CD4-positive, alpha-beta T cell treated with Interleukin-15 for 1 hour (primary cell): ENCODE measurements at places on chromosomes 1 and 21.

DNA sequence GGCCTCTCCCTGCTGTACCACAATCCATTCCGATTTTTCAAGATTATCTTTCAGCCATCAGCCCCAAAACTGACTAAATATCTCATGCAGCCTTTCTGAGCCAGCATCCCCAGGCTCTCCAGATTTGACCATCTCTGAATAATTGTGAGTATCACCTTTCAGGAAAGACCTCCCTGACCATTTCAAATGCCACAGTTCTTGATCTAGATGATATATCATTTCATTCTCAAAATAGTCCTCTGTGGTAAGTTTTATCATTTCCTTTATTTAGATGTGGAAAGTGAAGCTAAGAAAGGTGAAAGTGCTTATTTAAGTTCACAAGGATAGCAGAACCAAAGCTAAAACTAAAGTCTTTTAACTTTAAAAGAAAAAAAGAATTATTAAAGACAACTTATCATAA lies 244.0 kb downstream of the PLPP3 start:
- no peak for DNase-seq

DNA sequence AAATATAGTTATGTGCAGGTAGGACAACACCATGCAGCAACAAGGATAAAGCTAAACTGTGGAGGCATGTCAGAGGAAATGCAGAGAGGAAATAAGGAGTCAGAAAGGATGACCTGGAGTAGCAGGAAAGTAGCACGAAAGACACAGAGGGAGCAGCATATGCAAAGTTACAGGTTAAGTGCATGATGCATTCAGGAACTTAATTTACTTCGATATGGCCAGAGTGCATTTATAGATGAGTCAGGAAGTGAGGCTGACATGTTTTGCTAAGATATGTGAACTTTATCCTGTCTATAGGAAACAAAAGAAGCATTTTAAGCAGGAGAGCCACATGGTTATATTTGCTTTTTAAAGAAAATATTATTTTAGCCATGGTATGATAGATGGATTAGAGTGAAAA lies 15.4 kb upstream of the MUTYH start:
- DNase-seq = no peak

GRCh38 chr1:195236991-195237889 lies 1371.0 kb downstream of the KCNT2 start:
- DNase-seq = no peak

- no peak for DNase-seq
These were observed 285.7 kb upstream of the PKN2 start for GRCh38 chr1:88398338-88398737.

- no peak for DNase-seq
These were observed 2.7 kb downstream of the HUNK start for GRCh38 chr21:31875496-31876015.

DNA sequence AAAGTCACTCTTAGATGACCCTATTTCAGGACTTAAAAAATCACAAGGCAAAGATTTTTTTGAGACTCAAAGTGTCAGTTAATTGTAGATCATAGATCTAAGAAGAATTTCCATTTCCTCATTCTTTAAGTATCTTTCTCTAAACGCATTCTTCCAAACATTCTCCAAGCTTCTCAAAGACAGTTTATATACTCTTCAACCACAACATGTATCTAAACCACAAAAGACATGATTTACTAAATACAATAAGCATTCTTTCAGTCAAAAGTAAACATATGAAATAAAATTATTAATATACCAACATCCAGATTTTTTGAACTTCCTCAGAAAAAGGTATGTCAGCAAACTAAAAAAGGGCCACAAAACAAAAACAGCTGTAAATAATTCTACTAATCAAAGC lies 24.4 kb downstream of the RC3H1 start:
- no peak for DNase-seq

DNA sequence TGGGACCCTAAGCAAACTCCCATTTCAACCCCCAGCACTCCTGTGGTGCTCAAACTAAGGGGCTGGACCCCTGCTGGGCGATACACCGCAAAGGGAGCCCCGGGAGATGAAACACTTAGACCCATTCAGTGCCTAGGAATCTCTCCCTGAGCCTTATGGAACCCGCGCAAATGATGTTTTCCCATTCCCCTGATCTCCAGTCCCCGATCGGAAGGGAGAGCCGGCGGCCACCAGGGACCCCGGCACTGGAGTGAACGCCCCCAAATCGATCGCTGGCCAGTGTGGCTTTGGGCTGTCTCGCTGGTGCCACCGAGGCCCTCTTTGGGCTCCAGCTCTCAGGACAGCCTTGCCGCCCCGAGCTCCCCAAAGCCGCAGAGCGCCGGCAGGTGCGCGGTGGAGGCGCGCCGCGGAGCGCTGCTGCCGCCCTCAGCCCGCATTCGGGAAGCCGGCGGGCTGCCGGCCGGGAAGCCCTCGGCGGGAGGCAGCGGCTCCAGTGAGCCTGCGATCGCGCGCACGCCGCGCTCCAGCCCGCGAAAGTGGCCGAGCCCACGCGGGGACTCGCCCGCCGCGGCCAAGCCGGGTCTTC lies 1.1 kb downstream of the PLXNA2 start:
- no peak for DNase-seq

DNA sequence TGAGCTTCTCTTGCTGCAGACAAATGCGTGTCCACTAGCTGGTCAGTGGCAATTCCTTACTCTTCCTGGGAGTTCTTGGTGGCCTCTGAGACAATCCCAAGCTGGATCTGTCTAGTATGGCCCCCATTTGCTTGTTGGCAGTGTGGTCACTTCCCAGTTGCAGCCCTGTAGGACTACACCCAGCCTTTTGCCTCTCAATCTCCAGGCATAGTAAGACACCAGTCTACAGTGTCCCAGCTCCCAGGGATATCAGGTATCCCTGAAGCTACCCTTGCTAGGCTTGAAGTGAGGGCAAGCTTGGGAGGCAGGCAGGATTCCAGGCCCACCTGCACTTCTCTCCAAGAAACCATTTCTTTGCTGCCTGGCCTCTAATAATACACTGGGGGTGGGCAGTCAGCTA lies 316.6 kb downstream of the RYR2 start:
- DNase-seq = no peak

GRCh38 chr1:173113015-173113741 lies 62.4 kb upstream of the TNFSF18 start:
- no peak for DNase-seq

DNA sequence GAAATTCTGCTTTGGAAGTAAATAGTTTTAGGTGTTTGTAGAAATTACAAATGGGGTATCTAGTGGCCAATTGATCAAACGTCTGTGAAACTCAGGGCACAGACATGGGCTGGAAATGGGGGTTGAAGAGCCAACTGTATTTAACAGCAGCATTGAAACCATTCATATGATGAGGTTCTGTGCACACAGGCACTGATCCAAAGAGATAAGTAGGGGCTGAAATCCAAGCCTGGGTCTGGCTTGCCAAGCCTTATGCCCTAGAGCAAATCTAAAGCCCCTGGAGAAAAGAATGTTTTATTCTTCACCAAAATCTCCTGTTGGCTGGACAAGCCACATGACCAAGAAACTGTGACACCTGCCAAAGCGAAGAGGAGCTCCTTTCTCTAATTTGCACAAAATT lies 67.6 kb upstream of the ST6GALNAC5 start:
- DNase-seq = no peak

DNA sequence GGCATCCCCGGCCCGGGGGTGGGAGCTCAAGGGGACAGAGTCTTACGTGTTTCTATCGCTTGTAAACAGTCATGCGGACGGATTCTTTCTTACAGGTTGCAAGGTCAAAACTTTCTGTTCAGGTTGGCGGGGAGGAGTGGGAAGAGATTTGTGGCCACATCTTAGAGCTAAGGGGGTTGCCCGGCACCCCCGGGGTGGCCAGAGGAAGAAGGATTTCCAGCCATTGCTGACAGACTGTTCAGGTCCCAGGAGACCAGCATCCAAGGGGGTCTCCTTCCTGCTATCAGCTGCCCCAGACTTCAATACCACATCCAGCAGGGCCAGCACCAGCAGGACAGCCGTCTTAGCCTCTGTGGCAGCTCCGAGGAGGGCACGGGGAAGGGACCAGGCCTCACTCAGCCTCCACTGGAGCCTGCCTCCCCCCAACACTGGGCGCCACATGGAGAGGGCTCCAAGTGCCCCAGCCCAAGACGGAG lies 52.0 kb downstream of the KIF21B start:
- DNase-seq = no peak

GRCh38 chr1:169044296-169044695 lies 62.2 kb upstream of the ATP1B1 start:
- peak; percentile 51 for DNase-seq
